Stimulated activated CD4-positive, alpha-beta T cell treated with anti-CD3 and anti-CD28 coated beads, Interleukin-1b, Interleukin-23, amount 100 ng/mL, for 1 hour (primary cell): ENCODE measurements at places on chromosomes 7 and 10.
A peak's percentile ranks its signal among the peaks of the same experiment; 100 is the strongest.

DNA sequence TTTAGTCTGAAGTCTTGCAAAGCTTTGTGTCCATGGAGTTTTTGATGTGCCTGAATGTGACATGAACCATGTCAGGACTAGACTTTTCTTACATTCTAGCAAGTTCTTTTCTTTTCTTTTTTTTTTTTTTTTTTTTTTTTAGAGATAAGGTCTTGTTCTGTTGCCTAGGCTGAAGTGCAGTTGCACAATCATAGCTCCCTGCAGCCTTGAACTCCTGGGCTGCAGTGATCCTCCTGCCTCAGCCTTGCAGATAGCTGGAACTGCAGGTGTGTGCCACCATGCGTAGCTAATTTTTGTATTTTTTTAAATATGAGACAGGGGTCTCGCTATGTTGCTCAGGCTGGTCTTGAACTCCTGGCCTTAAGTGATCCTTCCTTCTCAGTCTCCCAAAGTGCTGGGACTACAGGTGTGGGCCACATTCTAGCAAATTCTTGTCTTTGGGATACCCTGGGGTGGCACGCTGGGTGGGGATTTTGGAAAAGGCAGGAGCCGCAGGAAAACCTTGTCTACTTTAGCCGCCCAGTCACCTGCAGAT, 152.8 kb downstream of the SVIL start:
- DNase-seq = no peak

- DNase-seq = no peak
Observed at GRCh38 chr10:71262027-71262426, 49.7 kb downstream of the UNC5B start.

GRCh38 chr10:103756277-103756869, 99.0 kb downstream of the SH3PXD2A start:
- no peak for DNase-seq

DNA sequence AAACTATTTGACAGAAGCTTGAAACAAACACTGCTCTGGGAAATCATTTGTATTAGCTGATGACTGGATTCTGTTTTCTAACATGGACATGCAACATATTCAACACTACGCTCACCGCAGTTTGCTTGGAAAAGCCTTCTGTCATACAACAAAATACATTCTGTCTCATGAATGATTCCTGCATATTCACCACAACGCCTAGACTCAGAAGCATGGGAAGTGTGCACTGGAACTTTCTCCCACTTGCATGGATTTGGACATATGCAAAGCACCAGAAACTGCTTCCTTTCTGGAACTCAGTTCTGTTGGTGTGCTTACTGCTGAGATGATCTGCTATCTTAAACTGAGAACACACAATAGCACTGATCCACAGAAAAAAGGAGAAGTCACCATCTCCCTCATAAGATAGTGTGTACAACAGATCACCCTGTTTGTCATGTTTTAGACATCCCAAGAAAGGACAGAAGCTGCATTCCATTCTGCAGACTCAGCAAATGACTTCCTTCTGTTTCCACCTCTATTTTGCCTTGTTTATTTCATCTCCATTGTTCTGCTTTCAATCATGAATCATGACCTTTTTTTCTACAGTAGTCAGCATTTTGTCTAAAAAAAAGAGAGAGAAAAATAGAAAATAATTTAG, 115.8 kb downstream of the HTR7 start:
- no peak for DNase-seq

- no peak for DNase-seq
Observed at GRCh38 chr7:27905951-27906350, 166.0 kb downstream of the TAX1BP1 start.

DNA sequence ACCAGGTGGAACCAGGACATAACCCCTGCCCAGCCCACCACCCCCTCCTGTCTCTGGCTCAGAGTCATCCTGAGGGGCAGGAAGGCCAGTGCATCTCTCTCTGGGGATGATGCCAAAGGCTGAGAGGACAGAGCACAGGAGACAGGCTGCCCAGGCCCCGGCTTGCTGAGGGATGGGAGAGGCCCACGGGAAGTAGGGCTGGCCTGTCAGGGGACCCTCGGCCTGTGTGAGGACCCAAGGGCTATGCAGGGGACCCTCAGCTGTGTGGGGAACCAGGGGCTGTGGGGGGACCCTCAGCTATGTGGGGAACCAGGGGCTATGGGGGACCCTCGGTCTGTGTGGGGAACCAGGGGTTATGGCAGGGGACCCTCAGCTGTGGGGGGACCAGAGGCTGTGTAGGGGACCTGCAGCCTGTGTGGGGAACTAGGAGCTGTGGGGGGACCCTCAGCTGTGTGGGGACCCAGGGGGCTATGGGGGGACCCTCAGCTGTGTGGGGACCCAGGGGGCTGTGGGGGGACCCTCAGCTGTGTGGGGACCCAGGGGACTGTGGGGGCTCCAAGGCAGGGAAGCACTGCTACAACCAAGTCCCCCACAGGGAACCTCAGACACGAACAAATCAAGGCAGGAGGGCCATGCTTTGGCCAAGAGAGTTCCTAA, 27.7 kb downstream of the EBF3 start:
- no peak for DNase-seq

DNA sequence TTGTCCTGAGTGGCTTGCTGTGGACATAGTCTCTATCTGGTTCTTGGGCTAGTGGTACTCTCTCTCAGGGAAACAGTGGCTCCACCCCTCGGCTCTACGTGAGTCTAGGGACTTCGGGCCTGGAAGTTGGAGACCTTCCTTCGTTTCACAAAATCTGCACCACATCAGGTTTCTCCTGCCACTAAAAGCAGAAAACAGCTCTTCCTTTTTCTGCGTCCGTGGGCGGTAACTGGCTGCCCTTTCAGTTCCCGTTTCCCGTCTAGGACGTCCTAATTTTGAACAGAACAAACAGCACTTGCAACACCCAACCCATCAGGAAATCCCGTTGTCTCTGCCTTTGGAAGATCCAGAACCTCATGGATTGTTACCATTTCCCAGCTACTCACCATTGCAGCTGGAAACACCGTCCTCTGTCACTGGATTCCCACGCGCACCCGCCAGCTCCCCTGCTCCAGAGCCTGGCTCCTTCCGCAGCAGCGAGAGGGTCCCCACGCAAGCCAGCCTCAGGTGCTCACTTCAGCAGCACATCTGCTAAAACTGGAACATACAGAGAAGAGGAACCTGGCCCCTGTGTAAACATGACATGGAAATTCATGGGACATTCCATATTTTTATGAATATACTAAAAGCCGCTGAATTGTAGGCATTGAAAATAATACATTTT, 311.4 kb upstream of the AKR1E2 start:
- DNase-seq = no peak

DNA sequence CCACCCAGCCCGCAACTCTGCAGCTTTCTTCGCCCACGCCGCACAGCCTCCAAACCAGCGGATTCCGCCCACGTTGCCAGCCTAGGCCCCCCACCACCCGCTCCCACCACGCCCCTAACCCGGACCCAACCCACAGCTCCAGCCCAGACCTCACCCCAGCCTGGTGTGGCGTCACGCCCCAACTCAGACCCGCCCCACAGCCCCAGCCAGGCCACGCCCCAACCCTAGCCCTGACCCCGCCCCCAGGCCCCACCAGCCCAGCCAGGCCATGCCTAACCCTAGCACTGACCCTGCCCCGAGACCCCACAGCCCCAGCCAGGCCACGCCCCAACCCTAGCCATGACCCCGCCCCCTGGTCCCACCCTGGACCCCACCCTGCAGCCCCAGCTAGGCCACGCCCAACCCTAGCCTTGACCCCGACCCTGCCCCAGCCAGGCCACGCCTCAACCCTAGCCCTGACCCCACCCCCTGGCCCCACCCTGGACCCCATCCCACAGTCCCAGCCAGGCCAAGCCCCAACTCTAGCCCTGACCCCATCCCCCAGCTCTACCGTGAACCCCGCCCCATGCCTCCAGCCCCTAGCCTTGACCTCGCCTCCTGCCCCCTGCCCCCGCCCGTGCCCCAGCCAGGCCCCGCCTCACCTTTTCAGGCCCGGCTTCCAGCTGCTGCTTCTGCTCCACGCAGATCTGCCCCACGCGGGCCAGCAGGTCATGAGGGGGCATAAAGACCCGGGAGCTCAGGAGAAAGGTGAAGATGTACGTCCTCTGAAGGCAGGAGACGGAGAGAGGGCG, 64.0 kb downstream of the RASGEF1A start:
- DNase-seq = no peak

DNA sequence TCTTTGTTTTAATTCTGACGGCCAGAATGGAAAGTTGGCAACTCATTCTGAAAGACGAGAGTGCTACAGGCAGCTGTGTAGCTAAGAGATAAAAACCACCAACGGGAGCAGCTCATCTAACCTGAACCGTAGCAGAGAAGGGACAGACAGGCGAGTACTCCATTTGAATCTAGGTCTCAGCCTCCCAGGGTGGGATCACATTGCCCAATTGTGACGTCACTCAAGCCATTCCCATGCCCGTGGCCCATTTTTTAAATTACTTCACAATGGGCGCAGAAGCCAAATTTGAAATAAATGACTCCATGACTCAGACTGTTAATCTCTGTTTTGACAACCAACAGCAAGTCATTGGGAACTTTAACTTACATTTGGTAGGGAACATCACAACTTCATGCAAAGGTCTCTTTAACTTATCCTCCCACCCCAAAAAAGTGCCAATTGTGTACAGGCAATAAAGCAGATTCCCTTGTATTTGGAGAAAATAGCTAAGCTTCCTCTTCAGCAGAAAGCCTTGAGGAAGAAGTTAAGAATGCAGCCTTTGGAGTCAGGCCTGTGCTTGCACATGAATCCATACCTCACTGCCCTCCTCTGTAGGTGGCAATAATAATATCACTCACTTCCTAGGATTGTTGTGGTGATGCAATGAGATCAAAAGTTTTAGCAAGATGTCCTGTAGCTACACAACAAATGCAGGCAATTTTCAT, 93.2 kb upstream of the KIF5B start:
- DNase-seq = no peak

- DNase-seq = no peak
Observed at GRCh38 chr10:83724471-83725241, 414.7 kb upstream of the GHITM start.

GRCh38 chr7:32224276-32224675, 154.1 kb upstream of the PDE1C start:
- DNase-seq = no peak

DNA sequence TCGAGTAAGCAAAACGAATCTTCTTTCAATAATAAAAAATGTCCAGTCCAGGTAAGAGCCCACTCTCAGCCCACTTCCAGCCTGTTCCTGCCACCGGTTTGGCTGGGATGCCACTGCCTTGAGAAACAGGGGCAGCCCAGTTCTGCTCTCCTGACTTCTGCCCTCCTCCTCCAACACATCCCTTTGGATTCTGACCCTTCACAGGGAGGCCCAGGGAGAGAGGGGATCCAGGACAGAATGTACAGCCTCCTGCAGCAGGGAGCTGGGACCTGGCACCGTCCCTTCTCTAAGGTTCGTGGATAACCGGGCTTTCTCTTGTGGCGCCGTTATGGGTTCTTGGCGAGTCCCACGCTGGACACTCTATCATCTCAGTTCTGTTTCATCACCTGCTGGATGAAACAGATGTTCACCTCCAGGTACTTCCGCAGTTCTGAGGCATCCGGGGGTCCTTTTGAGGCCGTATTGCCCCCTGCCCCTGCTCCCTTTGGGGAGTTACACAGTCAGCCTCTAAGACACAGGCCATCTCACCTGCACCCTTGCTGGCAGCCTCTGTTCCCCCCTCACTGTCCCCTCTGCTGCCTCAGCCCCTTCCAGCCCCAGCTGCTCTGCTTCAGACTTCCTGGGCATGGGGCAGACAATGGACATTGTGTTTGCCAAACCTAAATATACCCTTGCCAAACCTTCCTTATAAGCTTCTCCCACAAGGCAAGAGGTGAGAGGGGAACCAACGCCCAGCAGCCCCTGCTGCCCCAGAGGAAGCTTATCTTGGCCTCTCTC, 203.8 kb upstream of the ZMIZ1 start:
- DNase-seq = no peak

DNA sequence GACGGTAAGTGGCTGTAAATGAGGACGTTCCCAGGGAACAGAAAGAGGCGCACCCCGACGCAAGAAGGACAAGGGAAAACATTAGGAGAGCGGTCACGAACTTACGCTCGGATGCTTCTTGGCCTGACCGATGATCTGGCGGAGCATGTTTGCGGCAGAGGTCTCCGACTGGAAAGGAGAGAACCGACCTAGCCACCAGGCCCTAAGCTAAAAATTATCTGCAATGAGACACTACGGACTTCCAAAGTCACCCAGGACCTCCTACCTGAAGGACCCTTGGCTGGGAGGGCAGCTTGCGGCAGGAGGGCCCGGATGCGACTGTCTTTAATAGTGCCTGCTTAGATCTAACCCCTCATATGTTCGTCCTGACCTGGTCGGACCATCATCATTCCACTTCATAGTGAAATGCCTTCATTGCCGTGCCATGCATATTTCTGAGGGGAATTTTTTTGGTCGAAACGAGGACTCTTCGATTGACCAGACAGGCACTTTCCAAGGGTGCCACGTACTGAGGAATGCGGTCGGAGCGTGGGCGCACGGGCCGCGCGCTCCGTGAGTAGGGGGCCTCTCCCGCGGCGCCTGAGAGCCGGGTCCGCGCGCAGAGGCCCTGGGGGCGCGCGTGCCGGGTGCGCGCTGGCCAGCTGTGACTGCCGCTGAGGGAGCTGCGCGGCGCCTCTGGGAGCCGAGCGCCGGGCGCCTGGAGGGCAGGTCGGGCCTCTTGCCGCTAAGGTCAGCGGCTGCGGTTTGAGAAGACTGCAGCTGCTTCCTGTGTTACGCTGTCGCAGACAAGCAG, 33.6 kb upstream of the PHF14 start:
- DNase-seq = peak; percentile 76

DNA sequence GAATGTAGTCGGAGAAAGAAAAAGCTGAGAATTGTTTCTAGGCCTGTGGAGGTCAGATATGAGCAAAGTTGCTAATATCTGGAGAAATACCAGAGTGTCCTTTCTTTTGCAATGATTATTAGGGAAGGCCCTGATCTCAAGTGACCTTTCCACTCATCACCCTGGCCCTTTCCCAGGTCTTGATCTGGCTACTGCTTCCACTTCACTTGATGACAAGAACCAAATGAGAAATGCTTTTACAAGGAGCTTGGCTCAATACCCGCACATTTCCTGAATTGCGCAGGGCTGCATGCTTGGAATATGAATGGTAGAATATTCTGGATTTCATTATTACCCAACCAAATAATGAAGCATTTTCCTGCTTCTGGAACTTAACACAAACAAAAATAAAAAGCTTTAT, 104.6 kb downstream of the ITGB8 start:
- no peak for DNase-seq

- no peak for DNase-seq
Observed at GRCh38 chr10:50310560-50311174, 59.4 kb upstream of the ASAH2 start.

DNA sequence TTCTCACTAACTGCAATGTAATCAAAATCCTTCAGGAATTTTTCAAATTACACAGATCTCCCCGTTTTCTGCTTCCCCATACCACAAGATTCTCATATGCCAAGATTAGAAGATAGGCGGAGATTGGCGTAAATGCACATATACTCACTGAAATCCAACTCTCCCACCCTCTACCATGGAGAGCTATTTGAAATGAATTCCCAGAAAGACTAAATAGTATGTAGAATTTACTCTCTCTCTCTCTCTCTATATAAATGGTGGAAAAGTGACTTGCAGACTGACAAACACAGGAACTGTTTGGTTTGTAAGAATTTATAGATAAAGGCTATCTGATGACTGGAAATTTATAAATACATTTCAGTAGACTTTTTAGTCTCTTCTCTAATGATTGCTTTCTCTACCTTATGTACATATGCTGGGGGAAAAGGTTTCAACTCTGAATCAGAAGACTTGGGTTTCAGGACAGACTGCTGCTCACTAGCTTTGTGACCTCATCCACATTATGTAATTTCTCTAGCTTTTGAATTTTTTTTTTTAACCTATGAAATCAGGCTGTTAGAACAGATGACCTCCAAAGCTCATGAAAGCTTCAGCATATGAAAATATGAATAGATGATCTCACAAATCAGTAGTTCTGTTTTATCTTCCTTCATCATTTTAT, 67.8 kb upstream of the CSTF2T start:
- DNase-seq = no peak
